ENCODE measurements at places on chromosomes 7 and 10.

DNA sequence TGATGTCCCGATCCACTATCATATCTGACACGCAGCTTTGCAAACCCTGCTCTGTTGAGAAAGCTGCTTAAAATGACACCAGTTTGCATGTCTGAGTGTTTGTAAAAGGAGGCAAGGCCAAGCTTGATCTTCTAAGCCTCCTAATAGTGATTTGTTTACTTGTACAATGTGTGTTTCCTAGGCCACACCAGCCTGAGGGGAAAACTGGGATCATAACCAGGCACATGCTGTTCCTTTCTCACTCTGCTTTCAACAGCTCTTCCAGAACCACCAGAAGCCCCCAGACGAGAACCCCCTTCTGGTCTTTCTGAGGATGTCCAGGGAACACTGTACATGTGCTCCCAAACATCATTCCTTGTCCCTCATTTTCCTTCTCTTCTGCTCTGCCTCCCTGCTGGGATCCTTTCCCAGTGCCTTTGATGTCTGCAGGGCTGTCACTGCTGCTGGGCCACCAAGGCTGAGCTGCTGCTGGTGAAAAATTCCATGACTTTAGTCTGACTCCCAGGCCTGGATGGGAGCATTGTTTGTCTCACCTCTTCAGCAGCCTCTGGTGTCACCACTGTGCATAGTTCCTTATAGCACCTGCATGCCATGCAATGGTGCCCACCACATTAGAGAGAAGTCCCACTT, 4.0 kb upstream of the LGI1 start:
- no peak for DNase-seq

DNA sequence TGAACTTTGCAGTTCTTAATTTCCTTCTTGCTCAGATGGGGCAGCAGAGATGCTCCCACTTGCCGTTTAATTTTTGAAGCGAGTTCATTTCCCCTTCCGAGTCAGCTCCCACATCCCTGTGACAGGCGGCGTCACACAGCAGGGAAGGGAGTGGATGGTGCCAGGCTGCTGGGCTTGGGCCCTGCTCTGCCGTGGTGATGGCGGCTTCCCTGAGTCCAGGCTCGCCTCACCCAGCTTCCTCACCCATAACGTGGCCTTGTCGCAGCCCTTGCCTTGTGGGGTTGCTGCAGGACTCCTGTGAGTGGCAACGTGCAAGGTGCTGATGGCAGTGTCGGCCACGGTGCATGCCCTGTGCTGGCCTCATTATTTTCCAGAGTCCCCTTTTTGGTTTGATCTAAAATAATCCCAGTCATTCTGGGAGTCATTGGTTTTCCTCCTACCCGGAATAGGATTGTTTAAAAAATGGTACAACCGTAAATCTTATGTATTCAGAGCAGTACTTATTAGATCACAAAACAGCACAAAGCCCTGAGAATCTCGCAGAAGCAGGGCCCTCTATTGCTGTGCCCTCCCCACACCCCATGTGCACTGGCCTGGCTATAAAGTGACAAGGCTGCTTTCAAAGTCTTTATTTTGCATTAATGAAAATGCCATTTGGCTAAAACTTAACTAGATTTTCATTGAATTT, 260.1 kb downstream of the WDR37 start:
- no peak for DNase-seq

GRCh38 chr10:43962346-43963191, 313.9 kb upstream of the ZNF32 start:
- no peak for DNase-seq

DNA sequence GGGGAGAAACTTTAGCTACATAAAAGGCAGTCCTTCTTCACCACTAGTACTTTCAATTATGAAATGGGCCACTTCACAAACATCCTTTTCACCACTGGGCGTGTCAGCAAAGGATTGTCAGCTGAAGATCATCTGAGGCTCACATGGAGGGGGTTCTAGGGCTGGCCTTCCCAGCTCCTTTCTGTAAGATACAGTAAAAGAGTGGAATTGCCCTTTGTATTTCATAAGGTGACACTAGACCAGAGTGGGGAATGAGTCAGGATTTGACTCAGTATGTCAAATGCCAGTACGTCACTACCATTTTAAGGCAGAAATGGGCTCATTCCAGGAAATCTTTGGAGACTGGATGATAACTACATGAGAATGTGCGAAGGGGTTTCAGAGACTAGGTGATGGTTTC, 21.2 kb upstream of the BLOC1S2 start:
- no peak for DNase-seq

DNA sequence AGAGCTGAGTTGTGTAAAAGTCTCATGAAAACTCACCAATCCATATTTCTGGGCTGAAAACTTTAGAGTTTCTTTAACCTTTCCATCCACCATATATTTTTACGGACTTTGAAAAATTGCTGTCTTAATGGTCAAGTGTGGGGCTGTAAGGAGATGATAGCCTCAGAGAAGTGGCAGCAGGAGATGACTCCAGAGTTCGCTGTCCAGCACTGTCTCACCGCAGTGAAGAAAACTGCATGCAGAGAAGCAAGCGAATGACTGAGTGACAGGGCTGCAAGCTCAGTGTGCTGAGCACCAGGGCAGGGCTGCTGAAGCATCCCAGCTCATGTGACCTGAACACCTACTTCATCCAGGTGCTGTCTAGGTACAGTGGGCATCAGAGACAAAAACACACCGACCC, 564.5 kb downstream of the ACTR3B start:
- DNase-seq = no peak

DNA sequence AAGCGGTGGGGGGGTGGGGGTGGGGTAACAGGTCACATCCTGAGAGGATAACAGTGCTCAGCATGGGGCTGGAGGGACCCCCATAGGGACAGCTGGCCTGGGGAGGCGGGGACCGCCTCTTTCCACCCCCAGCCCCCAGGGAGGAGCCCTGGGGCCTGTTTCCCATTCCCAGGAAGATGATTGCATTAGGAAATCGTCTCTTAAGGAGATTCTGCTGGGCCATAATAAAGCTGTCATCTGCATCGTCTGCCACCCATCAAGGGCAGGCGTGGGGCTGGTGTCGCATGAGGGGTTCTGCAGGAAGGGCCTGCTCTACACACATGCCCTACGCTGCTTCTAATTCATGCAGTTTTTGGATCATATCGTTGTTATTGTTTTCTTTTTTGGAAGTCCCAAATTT, 17.2 kb downstream of the RET start:
- no peak for DNase-seq

- DNase-seq = no peak
These were observed 457.4 kb downstream of the TCERG1L start for GRCh38 chr10:130854151-130854550.

DNA sequence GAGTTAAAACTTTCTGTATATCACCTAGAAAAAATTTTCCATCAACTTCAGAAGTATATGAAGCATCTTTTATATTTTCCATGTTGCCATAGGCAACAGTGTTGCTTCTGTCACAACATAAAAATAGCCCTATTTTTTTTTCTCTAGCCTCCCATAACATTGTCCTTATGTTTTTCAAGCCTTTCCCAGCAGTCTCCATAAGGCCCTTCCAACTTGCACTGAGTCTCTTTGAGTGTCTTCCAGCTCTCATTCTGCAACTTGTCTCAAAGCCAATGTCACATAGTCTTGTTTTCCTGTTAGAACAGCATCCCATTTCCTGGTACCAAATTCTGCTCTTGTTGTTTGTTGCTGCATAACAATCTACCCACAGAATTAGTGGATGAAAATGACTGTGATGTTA, 1055.5 kb upstream of the GHITM start:
- no peak for DNase-seq

- no peak for DNase-seq
These were observed 147.9 kb upstream of the FRMD4A start for GRCh38 chr10:14478604-14479003.

DNA sequence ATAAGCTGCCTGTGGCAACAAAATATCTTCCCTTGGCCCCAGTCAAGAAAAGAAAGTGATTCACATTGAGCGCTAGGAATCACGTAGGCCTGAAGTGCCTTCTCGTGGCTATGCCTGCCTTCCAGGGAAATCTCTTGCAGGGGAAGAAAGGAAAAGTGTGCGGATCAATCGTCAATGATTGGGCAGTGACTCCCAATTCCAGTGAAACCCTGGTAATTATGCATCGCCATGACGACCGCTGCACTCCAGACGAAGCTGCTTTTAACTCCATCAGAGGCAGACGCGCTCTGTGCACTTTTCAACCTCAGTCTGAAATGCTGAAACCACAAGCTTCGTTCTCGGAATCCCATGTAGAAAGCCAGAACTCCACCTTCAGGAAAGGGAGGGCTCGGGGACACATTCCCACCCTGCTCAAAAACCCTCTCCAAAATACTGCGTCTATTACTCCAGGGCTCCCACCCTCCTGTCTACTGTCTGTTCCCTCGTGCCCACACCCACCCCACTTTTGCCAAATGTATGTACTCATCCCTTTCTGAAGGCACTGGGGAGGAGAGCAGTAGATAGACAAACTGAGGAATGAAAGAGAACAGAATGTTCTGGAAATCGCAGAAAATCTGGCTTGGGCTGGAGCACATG, 24.2 kb upstream of the PRKAG2 start:
- no peak for DNase-seq
